ENCODE measurements at places on chromosomes 2 and 18.

DNA sequence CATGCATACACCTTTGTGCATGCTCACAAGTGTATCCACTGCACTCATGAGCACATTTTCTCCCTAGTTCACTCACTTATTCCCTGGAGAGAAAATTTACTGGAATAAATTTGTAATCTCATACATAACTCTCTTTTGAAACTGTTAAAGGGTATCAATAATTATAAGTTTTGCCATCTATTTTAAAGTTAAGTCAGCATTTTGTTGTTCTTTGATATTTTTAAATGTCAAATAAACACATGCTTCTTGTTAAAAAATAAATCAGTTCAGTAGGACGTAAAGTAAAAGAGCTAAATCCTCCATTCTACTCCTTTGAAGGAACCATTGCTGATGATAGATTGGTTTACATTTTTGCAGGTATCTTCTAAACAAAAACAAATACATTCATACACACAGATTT, 522.1 kb downstream of the NR4A2 start:
- DNase-seq = no peak

DNA sequence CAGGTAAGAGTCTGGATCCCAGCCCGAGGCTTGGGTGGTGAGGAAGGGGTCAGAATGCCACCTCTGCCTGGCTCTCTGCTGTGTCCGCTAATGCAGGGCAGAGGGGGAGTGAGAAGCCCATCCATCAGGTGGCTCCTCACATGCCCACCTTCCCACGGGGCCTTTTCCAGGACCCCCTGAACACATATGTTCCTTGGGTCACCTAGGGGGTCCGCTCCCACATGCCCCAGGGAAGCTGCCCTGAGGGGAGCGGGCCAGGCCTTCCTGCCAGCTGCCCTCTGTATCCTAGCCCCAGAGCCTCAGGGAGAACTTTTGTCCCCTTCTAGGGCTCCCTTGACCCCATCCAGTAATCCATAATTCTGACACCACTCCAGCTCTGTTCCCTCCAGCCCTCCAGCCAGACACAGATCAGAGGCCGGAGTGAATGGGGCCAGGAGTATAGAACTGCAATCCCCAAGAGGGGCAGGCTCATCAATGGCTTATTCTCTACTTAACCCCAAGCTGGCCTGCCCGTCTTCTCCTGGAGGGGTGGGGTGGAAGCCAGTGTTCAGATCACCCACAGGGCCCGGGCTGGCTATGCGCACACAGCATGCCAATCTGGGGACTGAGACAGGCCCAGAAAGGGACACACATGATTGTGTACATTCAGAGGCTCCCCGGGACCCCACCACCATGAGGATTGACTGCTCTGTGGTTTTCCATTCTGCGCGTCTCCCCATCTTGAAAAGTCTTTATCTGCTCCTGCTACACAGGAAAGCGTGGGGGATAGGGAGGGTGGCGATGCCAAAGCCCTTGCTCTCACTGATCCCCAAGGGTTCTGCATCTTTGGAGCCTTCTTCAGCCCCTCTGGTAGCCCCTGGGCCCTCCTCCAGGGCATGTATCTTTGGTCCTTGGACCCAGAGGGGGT, 1.1 kb downstream of the EMILIN1 start:
- no peak for DNase-seq

DNA sequence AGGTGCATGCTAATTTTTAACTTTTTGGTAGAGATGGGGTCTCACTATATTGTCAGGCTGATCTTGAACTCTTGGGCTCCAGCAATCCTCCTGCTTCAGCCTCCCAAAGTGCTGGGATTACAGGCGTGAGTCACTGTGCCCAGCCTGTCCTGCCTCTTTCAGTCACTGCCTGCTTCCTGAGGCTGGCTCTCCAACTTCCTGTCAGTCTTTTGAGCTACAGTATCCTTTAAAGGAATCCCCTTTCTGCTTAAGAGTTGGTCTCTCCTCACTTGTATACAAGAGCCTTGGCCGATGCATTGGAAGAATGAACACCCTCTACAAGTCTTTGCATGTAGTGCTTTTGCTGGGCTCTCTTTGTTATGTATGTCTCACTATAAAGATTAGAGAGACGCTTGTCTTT, 88.4 kb upstream of the SMAD2 start:
- no peak for DNase-seq

- no peak for DNase-seq
Observed at GRCh38 chr18:63192885-63193349, 126.7 kb downstream of the BCL2 start.

DNA sequence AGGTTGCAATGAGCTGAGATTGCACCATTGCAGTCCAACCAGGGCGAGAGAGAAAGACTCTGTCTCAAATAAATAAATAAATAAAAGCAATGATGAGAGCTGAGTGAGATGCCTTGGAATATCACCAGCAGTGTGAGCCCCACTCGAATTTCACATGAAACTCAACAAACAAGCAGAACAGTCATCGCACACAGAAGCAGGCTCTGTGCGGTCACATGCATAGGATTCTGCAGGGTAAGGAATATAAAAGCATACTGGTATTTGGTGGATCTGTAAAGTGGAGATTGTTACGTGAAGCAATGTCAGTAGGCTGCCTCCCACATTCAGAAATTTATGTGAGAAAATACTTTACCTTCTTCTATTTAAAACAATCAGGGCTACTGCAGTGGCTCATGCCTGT, 18.0 kb upstream of the AP1S3 start:
- no peak for DNase-seq

GRCh38 chr18:34959211-34959829, 81.9 kb upstream of the MAPRE2 start:
- DNase-seq = no peak
